Hippocampal formation (tissue), 2 donors: ENCODE measurements at places on chromosomes 4 and X.

DNA sequence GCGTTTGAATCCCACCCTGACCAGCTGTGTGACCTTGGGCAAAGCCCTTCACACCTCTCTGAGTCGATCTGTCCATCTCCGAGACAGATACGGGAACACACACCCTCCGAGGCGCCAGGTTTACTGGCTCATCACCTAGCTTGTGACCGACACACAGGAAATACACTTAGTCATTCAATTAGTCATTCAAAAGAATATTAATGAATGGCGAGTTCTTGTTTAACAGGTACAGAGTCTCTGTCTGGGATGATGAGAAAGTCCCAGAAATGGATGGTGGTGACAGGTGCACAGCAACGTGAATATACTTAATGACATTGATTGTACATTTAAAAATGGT, 80.6 kb downstream of the PPP2R2C start:
- DNase-seq: no peak

- DNase-seq: no peak
Observed at GRCh38 chr4:143443728-143444127, 69.8 kb upstream of the SMARCA5 start.

- DNase-seq: no peak
Observed at GRCh38 chr4:113383111-113383785, 333.8 kb downstream of the ANK2 start.

GRCh38 chrX:23554304-23554703, 113.0 kb upstream of the PRDX4 start:
- DNase-seq: peak; percentile 16

DNA sequence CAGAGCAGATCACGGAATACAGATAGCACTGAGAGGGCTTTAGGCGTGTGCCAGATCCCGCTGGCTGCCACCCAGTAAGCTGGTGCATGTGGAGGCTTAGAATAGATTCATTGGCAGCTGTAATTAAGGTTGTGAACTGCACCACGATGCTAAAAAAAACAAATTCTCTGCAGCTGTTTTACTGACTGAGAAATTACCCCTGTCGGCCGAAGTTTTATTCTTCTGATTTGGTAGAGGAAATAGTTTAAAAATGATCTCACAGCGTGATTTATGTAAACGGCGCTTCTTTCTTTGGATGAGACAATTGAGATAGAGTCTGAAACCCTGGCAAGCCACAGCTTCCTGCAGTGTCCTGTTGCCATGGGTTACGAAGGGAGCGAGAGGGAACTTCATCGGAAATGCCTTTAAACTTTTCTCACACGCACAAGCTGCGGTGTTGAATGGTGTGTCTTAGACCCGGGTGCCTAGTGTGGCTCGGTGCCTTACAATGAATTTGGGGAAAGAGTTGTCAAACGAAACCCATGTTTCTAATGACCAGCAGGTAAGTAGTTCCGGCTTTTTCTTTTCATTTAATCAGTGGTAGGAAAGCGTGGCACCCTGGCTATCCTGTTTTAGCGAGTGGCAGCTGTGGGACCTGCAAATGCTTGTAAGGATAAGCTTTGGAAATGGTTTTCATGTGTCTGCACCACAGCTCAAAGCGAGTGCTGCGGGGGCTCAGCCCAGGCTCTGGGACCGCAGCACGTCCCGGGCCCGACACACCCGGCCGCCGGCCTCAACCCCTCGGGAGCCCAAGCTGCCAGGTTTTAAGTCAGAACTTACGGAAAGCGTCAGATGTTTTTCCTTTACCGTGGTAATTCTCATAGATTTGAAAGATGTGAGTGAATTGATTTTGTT, 71.7 kb upstream of the HGFAC start:
- peak; percentile 43 for DNase-seq

DNA sequence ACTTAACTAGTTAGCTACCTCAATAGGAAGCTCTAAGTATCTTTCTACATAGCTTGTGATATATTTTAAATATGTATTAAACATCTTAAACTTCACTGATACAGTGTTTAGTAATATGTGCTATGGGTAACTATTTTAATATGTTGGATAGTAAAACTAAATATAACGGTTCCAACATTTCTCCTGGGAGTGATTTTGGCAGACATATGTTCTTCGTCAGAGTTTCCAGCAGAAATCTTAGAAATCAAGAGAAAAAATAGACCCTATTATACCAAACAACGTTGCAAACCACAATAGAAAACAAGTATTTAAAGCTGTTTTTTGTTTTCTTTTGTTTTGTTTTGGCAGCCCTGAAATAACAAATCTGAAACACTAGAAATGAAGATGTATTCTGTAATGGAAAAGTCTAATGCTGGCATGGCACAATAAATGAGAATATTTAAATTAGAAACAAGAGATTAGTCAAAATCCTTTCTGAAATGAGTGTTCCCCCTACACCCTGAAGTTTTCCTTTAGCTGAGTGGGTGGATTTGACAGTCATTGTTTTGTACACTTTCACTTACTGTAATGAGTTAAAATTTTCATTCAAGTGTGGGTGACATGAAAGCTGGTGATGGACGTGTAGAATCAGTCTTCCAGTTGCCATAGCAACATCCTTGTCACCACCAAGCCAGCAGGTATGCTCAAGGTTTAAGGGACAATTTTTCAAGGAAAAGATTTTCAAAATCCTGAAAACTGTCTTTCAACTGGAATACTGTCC, 233.5 kb downstream of the SCFD2 start:
- no peak for DNase-seq

DNA sequence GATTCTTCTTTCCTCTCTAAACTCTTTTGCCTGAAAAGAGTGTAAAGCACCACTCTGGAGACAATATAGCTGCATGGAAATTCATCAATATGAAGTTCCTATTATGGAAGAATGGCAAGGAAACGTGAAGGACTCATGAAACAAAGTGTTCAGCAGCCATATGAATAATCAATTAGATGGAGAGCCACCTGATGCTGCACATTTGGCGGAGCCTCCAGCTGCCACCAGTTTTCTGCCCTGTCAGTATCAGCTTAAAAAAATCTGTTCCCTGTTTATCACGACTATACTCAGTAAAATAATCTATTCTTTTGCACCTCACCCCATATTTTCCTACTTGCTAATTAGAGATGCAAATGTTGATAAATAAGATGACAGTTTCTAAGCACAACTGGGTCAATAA, 276.0 kb downstream of the UNC5C start:
- no peak for DNase-seq

- no peak for DNase-seq
Observed at GRCh38 chrX:307261-308111, 11.1 kb downstream of the GTPBP6 start.

- DNase-seq: no peak
Observed at GRCh38 chrX:138877746-138878145, 166.2 kb upstream of the FGF13 start.

GRCh38 chr4:6032249-6033244, 14.3 kb upstream of the C4orf50 start:
- DNase-seq: peak; percentile 46

GRCh38 chrX:44143061-44143602, 169.9 kb upstream of the NDP start:
- no peak for DNase-seq

GRCh38 chrX:44291468-44292092, 51.9 kb downstream of the EFHC2 start:
- no peak for DNase-seq

- DNase-seq: no peak
Observed at GRCh38 chr4:77153006-77153405, 4.0 kb upstream of the CCNG2 start.

- DNase-seq: no peak
Observed at GRCh38 chr4:113433536-113434246, 327.8 kb downstream of the CAMK2D start.

GRCh38 chrX:1281521-1281920, 12.9 kb downstream of the CSF2RA start:
- no peak for DNase-seq

DNA sequence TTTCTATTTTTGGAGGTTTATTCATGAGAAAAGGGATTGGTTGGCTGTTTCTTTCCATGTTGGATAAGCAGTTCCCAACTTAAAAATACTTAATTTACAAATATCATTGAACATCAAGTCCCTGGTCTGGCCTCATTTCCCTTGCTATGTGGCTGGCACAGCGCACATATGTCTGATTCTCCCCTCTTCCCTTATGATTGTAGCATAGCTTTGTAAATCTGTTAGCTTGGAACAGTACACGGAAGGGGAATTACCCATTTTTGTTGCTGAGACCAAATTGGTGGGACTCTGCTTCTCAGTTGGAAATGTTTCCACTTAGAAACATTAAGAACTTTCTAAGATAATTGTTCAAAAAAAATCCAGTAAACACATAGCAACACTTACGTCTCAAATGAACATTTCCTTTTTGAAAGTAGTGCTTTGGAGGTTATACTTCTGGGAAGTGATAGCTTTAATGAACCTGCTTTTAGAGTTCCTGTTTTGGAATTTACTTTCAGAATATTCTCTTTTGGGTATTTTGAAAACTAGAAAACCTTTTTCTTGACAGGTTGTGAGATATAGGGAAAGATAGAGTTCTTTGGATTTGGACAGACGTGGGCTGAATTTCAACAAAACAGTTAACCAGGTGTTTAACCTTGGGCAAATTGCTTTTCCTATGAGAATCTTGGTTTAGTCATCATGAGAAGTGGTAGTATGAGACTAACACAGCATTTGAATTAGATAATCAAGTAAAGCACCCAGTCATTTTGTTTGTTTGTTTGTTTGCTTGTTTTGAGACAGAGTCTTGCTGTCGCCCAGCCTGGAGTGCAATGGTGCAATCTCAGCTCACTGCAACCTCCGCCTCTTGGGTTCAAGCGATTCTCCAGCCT, 47.3 kb downstream of the STIM2 start:
- DNase-seq: no peak

DNA sequence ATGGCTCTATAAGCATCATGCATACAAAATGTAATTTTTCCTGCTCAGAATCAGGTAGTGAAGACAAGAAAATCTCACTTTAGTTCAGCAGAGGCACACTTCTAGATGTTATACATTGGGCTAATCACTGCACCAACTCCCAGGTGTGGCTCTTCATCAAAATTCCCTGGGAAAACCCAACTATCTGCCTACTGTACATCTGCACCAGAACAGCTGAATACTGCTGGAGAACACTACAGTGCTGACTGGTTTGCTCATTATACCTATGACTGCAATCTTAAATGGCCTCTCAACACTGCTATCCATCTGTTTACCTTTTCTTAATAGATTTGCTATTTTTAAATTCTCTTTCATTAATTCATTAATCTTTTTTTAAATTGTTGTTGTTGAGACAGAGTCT, 92.0 kb downstream of the UGT8 start:
- no peak for DNase-seq
